ENCODE measurements at places on chromosomes 4 and X.

GRCh38 chr4:16693641-16694040, 204.8 kb downstream of the LDB2 start:
- no peak for DNase-seq

- DNase-seq = no peak
These were observed 40.9 kb downstream of the SOWAHB start for GRCh38 chr4:76857074-76857409.

DNA sequence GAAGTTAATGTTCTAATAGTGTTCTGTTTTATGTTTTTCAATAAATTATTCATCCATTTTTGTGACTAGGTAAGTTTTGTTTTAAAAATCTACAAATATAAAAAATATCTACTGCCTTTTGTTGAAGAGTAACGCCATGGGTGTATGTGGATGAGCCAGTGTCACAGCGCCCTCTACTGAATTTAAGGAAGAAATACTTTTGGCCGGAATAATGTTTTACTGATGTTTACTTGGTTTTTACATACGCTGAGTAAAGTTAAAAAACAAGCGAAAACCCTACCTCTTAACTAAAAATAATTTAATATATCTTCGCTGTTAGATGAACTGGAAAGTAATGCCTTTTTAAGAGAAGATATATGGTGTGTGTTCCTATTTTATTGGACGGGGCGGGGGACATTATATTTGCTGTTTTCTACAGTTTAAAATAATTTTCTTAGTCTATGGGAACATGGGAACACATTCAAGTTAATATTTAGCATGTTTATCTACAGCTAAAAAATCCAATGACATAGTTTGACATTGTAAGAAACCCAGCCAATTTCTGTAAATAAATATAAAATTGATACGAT, 86.1 kb downstream of the CPE start:
- peak; percentile 10 for DNase-seq

- no peak for DNase-seq
These were observed 273.7 kb downstream of the PTTG2 start for GRCh38 chr4:38233727-38234480.

GRCh38 chrX:109345856-109346255, 136.0 kb downstream of the GUCY2F start:
- DNase-seq = no peak

GRCh38 chrX:28487818-28488217, 99.4 kb upstream of the IL1RAPL1 start:
- no peak for DNase-seq

DNA sequence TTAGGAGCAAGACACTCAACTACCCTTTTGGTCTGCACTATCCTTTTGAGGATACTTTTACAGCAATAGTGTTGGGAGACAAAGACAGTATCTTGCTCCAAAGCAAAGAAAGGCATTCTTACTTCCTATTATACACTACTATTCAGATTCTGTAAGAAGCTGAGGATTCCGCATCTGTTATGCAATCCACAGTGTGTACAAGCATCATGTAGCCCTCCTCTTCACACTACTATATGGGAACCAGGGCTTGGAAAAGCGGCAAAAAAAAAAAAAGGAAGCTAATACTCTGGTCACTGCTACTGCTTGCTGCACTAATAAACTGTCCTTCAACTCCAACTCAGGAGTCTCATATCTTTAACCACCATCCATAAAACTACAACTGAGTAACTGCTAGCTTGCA, 59.1 kb downstream of the FBXW7 start:
- no peak for DNase-seq

DNA sequence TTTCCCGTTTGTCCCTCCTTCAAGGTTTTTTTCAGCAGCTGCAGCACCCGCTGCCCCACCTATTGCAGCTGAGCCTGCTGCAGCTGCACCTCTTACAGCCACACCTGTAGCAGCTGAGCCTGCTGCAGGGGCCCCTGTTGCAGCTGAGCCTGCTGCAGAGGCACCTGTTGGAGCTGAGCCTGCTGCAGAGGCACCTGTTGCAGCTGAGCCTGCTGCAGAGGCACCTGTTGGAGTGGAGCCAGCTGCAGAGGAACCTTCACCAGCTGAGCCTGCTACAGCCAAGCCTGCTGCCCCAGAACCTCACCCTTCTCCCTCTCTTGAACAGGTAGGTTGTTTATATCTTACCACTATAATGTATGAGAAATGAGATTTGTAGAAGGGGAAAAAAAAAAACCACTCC, 4.5 kb downstream of the PRR27 start:
- no peak for DNase-seq

DNA sequence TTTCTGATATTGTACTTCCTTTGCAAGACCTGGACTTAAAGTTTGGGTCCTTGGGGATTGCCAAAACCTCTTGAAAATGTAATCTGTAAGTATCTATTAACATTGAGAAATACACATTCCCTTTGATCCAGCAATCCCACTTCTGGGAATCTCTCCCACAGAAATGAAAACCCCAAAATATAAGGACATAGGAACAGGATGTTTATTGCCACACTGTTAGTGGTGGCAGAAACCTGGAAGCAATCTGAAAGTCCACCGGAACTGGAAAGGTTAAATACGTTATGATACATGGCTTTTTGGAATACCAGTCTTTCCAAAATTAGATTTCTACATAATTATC, 71.2 kb upstream of the STX18 start:
- DNase-seq = no peak

GRCh38 chr4:147821555-147821954, 89.7 kb downstream of the ARHGAP10 start:
- DNase-seq = no peak
